ENCODE measurements at places on chromosomes 5 and 9.

DNA sequence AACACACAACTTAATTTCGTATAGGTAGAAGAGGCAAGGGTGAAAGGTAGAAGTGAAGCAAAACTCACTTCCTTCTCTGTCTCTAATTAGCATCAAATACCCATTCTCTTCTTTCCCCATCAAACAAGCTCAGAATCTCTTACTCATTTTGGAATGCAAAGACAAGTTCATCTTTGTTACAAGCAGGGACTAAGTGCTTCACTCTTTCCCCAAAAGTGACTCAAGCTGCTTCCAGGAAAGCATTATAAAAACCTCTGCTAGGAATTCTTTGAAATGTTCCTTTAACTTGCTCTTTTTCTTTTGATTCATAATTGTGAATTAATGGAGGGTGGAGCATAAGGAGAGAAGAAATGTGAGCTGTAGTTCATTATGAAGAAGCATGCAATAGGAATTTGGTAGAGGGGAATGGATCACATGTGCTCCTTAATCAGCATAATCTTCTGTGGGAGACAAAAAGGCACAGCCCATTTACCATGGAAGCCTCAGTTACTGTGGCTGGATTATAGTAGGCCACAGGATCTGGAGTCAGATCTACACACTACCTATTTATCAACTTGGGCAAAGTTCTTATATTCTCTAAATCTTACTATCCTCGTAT is 109.5 kb upstream of the DPYSL3 start:
- DNase-seq = peak; percentile 6

- no peak for DNase-seq
These were observed 25.0 kb downstream of the FAM163B start for GRCh38 chr9:133584167-133584558.

- no peak for DNase-seq
These were observed 35.3 kb upstream of the PRRC2B start for GRCh38 chr9:131358556-131358955.

- no peak for DNase-seq
These were observed 353.4 kb downstream of the TLE1 start for GRCh38 chr9:81335879-81336421.

DNA sequence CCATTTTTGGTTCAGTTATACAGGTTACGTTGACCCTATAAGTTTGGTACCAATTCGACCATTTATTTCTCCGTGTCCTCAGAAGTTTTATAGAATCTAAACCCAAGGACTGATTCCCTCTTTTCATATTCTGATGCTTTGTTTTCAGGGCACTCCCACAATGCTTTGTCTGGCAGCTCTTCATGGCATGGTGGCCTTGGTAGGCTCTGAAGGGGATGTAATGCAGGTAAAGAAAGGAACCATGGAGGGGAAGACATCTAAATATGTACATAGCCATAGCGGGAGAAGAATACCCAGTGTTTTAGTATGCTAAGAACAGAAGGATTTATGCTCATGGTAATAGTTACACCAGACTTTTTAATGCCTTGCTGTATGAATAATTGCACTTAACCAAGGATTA is 82.7 kb downstream of the HACD4 start:
- no peak for DNase-seq

- no peak for DNase-seq
These were observed 31.3 kb downstream of the FGF1 start for GRCh38 chr5:142654578-142655058.

DNA sequence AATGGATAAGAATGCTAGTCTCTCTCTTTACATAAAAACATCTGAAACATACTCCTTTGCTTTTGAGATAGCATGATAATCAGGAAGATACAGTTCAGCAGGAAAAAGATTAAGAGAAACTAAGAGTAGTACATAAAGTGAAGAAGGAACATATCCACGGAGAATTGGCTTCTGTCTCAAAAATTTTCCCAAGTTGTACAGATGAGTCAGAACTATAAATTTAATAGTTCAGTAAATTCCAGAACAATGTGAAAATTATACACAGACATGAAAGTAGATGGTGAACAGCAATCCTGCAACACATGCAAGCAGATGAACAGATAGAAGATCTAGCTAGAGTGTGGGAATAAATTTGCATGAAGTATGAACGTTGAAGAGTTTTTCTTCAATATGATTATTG is 691.4 kb upstream of the RIOK2 start:
- peak; percentile 43 for DNase-seq

GRCh38 chr5:110623874-110624273 is 102.6 kb downstream of the TMEM232 start:
- DNase-seq = peak; percentile 78

- DNase-seq = peak; percentile 92
These were observed 357.6 kb upstream of the RPS23 start for GRCh38 chr5:82635561-82636288.

GRCh38 chr5:34410411-34411139 is 245.6 kb upstream of the RAI14 start:
- peak; percentile 89 for DNase-seq

GRCh38 chr5:149779124-149779465 is 49.0 kb downstream of the PPARGC1B start:
- DNase-seq = no peak

GRCh38 chr9:124501771-124502320 is 5.4 kb downstream of the NR5A1 start:
- DNase-seq = no peak

GRCh38 chr5:68172314-68172713 is 43.2 kb upstream of the PIK3R1 start:
- no peak for DNase-seq

DNA sequence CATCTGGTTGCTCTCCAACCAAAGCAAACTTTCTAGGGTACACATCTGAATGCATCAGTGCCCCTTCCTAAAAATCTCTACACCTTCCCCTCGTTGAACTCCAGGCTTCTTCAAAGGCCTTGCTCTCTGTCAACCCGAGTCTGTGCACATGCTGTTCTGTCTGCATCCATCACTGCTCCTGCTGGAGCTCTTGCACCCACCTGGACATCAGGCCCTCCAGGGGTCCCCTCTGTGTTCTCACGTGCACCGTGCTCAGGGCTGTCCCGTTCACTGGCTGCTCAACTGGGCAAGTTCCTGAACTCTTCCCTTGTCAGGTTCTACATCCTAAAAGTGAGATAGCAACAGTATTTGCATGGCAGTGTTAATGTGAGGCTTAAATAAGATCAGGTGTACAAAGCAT is 62.7 kb upstream of the ANGPTL2 start:
- no peak for DNase-seq

DNA sequence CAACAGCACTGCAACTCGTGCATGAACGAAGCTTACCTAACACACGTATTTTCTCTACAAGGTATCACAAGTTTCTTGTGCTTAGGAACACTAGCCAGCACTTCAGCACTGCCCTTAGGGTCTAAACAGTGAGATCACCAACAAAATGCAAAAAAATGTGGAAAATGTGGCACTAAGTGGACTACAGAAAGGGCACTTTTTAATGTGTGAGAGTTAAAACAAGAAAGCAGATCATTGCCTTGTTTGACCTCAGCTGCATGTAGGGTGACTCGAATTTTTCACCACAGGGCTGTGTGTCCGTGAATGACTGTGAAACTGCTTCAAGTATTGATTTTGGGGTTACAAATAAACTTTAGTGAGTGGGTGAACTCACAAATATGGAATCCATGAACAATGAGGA is 90.5 kb downstream of the MARCHF3 start:
- no peak for DNase-seq

DNA sequence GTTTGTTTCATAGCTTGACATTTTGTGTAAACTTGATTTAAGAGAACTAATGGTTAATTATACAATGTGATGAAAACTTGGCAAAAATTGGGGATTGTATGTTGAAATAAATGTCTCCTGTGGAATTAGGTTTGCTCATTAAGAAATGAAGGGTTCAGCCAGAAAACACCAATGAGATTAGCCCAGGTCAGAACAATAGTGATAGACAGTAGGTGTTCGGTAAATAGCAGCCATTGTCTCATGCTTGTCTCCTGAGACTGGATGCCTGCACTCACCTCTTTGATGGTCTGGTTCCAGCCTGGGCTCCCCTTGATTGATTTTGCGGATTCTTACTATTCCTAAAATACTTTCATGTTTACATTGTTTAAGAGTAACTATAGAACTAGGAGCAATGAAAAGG is 135.5 kb downstream of the FBN2 start:
- DNase-seq = no peak

GRCh38 chr9:130498298-130498917 is 53.6 kb downstream of the ASS1 start:
- DNase-seq = peak; percentile 21

GRCh38 chr5:60487885-60488442 is 212.0 kb downstream of the DEPDC1B start:
- DNase-seq = peak; percentile 67

DNA sequence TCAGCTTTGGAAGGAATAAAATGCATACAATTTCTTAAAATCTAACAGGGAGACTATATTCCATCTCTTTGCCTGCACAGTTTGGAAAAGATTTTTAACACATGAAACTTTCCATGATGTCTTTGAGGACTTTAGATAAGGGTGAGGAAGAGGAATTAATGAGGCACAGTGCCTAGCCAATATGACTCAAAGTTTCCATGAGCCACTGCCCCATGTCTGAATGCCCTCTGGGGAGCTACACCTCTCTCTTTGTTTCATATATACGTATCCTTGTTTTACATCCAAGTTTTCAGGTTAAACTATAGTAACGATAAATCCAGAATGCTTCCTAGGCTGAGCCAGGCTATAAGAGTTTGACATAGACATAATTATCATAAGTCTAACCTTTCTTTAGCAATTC is 349.3 kb upstream of the TLE4 start:
- no peak for DNase-seq

DNA sequence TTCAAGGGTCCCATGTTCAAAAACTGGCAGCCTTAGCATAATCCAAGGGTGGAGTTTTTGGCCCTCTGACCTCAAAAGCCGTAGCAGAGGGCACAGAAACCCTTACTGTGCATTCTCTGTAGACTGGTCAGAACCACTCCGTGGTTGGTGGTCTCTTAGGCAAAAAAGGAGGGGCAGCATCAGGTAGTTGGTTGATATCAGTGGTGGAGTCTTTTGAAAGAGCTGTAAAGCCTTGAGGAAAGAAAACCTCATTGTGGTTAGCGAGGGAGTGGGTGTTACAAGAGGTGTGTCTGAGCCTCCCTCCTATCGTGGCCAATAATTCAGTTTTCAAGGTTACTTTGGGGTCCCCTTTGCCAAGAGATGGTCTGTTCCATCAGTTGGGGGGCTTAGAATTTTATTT is 40.9 kb downstream of the ARHGEF28 start:
- DNase-seq = no peak

- no peak for DNase-seq
These were observed 280.1 kb upstream of the PUM3 start for GRCh38 chr9:3124001-3124400.

DNA sequence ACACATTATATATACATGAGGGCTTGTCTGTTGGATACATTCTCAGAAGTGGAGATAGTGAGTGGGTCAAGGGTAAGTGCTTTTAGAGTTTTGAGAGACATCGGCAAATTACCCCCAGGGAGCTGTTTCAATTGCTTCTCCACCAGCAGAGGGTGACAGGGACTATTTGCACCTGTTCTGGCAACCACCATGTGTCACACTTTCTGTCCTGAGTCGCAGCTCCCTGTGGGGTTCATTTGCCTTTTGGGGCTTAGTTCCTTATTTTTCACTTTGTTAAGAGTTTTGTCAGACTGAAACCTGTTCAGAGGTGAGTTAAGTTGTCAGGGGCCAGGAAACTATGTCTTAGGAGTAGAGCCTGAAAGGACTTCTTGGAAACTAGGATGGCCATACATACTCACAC is 20.1 kb upstream of the SLC36A1 start:
- DNase-seq = no peak

DNA sequence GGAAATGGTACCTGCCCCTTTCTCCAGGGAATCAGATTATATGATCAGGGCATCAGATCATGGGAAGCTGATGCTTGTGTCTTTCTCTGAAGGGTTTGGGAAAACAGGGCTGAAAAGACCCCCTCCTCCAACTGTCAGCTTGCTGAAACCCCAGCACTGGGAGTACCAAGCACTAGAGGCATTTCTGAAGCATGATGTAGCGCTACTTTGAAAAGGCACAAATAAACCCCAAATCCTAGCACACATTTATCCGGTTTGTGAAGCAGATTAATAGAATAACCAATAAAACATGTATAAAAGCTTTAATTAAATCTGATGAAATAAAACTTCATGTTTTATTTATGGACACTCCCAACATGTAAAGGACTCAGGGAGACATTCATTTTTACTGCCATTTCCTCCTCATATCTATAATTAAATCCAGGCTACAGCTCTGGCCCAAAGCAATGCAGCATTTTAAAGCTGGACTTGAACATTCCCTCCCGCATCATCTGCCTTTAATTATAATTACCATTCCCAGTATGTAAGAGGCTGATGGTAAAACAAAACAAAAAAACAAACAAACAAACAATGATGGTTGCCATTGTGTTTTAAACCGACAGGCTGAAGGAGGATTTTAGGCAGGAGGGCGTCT is 298.2 kb upstream of the RFX3 start:
- peak; percentile 92 for DNase-seq

- no peak for DNase-seq
These were observed 13.0 kb upstream of the DPM2 start for GRCh38 chr9:127950513-127951289.

DNA sequence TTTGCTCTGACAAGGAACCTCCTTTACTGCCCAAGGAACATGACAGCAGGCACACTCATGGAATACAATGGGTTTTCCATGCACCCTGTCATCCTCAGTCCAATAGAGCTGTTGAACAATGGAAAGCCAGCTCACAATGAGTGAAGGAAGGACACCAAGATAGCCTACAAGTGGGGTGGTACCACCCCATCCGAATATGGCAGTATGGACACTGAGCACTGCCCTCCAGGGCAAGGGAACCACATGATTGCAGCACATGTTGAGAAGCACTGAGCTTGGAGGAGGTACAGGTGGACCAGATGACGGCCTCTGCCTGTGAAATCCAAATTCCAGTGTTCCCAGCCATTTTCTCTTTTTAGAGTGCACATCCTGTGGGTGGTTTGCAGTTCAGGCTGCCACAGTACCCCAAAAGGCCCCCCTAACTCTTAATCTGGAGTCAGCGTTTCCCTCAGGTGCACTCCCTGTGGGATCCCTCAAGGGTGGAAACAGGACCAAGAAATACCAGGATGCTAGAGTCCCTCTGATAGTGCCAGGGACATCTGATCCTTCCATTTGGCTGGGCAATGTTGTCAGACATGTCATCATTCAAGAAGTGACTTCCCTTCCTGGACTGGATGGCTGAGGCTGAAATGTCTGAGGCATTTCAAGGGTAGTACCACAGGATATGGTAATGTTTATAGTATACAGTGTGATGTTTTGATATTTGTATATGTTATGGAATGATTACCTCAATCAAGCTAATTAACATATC is 48.9 kb downstream of the SMC2 start:
- DNase-seq = no peak

DNA sequence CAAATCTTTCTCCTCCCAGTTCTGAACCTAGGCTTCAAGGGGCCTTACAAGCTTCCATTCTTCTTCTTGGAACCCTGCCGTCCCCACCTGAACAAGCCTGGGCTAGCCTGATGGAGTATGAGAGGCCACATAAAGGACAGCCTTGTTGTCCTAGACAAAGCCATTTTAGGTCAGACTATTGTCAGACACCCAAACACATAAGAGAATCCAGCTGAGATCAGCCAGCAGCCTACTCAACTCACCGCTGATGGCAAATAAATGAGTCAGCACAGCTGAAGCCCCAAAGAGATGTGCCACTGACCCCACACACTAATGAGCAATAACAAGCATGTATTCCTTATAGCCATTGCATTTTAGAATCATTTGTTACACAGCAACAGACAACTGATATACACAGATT is 33.8 kb downstream of the SVEP1 start:
- no peak for DNase-seq
